ENCODE measurements at places on chromosomes 4 and X. TPM values are rescaled to one million over a fixed set of nuclear protein-coding genes. Genes with fewer than 3 reads are reported as not detected.

The GAGE12H gene
- total RNA-seq, result not detected

The RTL5 gene
- total RNA-seq, result 2.5 TPM

DNA sequence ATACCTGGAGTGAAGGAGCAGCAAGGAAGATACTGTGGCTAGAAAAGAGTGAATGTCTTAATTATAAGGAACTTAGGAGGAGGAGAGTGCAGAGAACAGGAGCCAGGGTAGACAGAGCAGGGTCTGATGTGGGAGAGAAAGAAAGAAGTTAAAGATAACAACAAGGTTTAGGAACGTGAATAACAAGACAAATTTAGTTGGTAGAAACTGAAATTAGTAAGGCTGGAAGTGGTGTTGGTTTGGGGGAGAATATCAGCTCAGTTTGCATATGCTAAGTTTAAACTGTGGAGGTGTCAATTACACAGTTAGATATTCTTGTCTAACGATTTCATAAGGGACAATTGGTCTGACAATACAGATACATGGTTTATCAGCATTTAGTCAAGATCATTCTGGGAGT, 1123.7 kb upstream of the PABPC4L start:
- DNase-seq, result no peak

- no peak for DNase-seq
Measured at GRCh38 chr4:29619168-29619567, 1101.0 kb upstream of the PCDH7 start.

- no peak for DNase-seq
Measured at GRCh38 chr4:161350946-161351345, 812.9 kb downstream of the FSTL5 start.

DNA sequence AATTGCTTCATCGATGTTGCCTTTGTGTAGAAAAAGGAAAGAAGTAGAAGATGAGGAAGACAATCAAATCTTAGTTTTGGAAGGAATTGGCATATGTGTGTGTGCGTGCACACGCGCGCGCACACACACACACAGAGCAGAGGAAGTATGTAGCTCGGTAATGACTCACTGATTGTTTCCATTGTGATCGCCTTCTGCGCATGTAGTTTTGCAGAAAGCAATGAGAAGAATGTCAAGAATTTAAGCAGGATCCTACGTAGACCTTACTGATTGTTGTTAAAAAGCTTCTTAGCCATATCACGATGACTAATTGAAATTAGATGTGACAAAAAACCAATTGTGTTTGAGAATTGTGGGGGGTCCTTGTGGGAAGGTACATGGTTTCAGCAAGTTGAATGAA, 12.8 kb upstream of the LIMCH1 start:
- no peak for DNase-seq

- DNase-seq, result no peak
Measured at GRCh38 chr4:116665716-116666115, 419.7 kb downstream of the TRAM1L1 start.

The RAB41 gene
- not detected for total RNA-seq

The RXFP1 gene
- total RNA-seq, result not detected

DNA sequence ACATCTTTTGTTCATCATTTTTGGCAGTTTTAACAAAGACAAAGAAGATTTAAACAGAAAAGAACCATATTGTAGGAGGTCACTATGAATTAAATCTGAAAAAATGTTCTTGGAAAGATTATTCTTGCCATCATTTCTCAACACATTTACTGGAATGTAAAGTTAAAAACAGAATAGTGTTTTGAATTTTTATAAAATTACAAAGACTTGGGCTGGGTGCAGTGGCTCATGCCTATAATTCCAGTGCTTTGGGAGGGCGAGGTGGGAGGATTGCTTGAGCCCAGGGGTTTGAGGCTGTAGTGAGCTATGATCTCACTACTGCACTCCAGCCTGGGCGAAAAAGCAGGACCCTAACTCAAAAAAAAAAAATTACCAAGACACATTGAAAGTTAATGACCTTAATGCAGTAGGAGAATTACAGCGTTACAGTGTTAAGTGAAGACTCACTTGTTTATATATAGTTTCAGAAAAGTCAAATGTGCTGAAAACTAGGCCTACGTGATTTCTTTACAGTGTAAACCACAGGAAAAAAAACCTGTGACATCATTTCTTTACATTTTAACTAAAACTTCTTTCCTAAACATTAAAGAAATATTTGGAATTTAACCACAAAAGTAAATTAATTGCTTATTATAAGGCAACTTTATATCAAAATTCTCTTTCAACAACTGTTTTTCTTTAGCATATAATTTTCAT, 7.9 kb downstream of the FAM13A start:
- no peak for DNase-seq

The PF4V1 gene
- total RNA-seq, result not detected

The SLIT2 gene
- 8.5 TPM for total RNA-seq

The SPANXD gene
- total RNA-seq, result not detected

The BMX gene
- total RNA-seq, result 1.5 TPM

- no peak for DNase-seq
Measured at GRCh38 chrX:124407226-124407625, 60.9 kb downstream of the SH2D1A start.

- peak; percentile 87 for DNase-seq
Measured at GRCh38 chr4:22515888-22516541, at the start of gene ADGRA3. ADGRA3 (minus strand) TSS chr4:22516066; CDS start chr4:22515784, 282 bp downstream.

DNA sequence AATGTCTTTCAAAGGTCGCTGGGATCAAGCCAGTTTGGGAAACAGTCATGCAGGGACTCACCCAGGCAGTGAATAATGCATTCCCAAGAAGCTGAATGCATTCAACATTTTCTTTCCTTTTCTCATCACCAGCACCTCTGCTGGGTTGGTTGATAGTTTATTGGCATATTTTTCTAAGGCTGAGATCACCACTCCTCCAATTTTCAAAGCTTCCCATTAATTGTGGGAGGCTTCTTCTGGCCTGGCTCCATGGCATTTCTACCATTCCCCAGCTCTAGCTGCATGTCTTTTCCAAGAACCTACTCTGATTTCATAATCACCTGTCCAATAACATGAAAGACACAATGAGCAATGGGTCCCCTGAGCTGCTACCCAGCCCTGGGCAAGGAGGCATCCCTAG, 35.8 kb downstream of the CHRDL1 start:
- no peak for DNase-seq

- DNase-seq, result no peak
Measured at GRCh38 chr4:110381784-110382183, 94.2 kb upstream of the ENPEP start.

- no peak for DNase-seq
Measured at GRCh38 chrX:73348977-73349376, 97.9 kb upstream of the CDX4 start.

Measured in left ventricle myocardium superior (tissue), 1 donor.